ENCODE measurements at places on chromosomes 3 and 15. TPM values are rescaled to one million over a fixed set of nuclear protein-coding genes. Genes with fewer than 3 reads are reported as not detected.

Gene CX3CR1
- total RNA-seq: 0.42 TPM

Gene SLC2A2
- 0.26 TPM for total RNA-seq

Gene PARP15
- 2.9 TPM for total RNA-seq

Gene CCR1
- 39.7 TPM for total RNA-seq

Gene TICRR
- total RNA-seq: not detected

Gene MST1R
- total RNA-seq: 1.8 TPM

Gene RNU5B-1
- 29.8 TPM for total RNA-seq

Gene FGD5
- total RNA-seq: 38.6 TPM

Gene TMEM45A
- total RNA-seq: 32.0 TPM

Gene LRRN1
- total RNA-seq: 0.42 TPM

Gene ATP13A5
- total RNA-seq: not detected

Gene CCK
- 0.48 TPM for total RNA-seq

Gene HHATL
- 0.48 TPM for total RNA-seq

Gene TEX9
- total RNA-seq: 1.6 TPM

Data from mesenteric fat pad (tissue), 1 donor.